ENCODE measurements at places on chromosomes 16 and 17. TPM values are rescaled to one million over a fixed set of nuclear protein-coding genes. Genes with fewer than 3 reads are reported as not detected.

DNA sequence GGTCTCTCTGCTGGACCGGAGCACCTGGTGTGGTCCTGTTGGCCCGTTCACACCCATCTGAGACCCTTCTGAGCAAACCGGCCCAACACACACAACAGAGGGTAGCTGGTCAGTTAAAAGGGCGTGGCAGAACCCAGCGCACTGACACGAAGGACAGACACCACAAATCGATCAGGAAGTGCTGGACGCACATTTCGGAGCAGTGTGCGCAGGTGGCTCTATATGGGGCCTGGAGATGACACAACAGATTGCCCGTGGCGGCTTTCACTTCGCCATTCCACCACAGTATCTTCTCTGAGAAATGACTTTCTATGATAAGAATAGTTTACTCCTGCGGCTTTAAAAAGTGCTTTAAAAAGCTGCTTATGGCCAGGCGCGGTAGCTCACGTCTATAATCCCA is 12.5 kb downstream of the CCDC57 start:
- no peak for DNase-seq

DNA sequence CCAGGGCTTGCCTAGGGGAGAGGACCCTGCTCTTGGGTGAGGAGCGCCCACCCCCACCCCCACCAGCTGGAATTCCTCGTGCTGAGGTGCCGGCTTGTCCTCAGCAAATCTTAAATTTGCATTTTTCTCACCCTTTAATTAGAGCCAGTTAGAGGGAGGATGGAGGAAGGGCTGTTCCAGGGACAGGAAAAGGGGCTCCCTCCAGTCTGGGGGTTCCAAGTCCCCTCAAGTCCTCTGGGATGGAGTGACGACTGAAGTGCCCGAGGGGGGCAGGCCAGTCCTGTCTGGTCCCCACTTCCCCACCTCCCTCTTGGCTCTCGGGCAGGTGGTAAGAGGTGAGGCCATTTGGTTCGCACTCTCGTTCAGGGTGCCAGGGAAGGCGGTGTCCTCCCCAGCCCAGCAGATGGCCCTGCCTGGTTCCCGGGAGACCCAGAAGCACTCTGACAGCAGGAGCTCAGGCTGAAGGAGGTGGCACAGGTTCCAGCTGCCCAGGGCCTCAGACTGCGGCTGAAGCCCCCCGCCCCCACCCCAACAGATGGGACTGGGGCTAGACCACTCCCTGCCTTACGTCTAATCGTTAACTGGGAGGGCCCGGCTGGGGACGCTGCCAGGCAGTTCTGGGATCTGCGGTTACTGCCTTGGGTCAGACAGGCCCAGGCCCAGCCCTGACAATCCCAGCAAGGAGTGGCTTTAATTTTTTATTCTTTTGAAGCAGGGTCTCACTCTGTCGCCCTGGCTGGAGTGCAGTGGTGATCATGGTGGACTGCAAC is 2.2 kb downstream of the RAB26 start:
- DNase-seq = no peak

GRCh38 chr17:4375039-4375748 is 8.7 kb upstream of the UBE2G1 start:
- no peak for DNase-seq

DNA sequence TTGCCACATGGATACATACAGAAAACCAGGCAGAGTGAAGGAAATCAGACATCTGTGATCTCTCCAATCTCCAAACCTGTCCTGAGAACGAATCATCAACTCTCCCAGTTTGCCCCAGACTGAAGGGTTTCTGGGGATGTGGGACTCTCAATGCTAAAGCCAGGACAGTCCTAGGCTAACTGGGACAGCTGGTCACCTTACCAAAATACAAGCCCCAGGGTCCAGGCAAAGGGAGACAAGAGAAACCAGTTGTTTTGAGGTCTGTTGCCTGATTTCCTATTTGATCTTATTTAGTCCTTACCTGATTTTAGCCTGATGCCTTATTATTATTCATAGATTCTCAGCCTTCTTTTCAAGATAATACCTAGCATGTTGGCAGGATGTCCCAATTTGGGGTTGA is 51.7 kb upstream of the TAC4 start:
- no peak for DNase-seq

- no peak for DNase-seq
Observed at GRCh38 chr17:81858170-81858966, 2.0 kb downstream of the P4HB start.

- DNase-seq = no peak
Observed at GRCh38 chr16:56558024-56558747, 6.7 kb upstream of the MT4 start.

GRCh38 chr17:60622961-60623360 is 23.0 kb downstream of the PPM1D start:
- DNase-seq = no peak

- DNase-seq = peak; percentile 73
Observed at GRCh38 chr17:82838386-82839063, 1.3 kb downstream of the ZNF750 start.

DNA sequence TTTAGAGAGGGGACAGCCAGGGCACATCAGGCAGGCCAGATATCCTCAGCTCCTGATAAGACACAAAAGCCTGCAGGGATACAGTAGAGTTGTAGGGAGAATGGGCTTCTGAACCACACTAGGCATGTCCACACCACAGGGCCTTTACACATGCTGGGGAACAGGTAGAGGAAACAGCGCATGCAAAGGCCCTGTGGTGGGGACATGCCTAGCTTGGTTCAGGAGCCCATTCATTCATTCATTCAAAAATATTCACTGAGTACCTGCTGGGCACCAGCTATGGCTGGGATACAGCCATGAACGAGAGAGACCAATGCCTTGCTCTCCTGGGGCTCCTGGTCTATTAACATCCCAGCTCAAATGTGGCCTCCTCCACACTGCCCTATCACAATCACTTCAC is 4.4 kb downstream of the CPNE2 start:
- no peak for DNase-seq

- DNase-seq = no peak
Observed at GRCh38 chr17:2051933-2052559, 2.9 kb upstream of the HIC1 start.

GRCh38 chr17:8462564-8462963 is 26.9 kb downstream of the NDEL1 start:
- no peak for DNase-seq

- DNase-seq = no peak
Observed at GRCh38 chr17:76145231-76146052, 4.4 kb upstream of the FOXJ1 start.

- no peak for DNase-seq
Observed at GRCh38 chr17:63985387-63986140, 12.6 kb upstream of the PRR29 start.

- DNase-seq = no peak
Observed at GRCh38 chr17:73262676-73263642, 1.3 kb upstream of the CPSF4L start.

DNA sequence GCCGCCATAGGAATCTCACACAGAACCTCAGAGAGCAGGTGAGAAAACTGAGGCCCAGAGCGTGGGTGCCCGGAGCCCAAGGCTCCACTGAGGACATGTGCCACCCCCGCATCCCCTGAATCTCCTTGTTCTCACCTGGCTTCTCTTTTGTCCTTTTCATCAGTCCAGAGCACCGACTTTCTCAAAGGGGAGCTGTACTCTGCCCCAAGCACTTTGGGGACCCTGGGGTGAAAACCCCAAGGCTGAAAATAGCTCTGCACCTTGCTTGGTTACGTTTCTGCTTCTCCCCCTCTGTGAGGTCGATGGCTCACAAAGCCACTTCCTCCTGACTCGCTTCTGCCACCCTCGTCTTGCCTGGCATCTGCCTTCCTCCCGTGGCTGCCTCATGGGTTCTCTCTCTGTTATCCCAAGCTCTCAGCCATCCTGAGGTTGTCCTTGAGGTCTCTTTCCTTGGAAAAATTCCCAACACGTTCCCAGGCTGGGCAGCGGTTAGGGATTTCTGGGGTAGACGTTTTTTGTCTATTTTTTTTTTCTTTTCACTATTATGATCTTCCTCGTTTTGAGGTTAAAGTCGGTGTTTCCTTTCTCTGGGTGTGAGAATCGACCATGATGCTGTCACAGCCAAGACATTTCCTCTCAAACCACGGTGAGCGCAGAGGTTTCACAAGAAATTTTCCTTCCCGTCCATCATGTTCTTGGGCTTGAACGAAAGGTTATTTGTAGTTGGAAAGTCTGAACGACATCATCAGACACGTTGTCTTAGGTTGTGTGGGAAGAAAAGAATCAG is 37.2 kb downstream of the IRF8 start:
- no peak for DNase-seq

GRCh38 chr17:16923097-16923903 is 48.6 kb downstream of the TNFRSF13B start:
- peak; percentile 18 for DNase-seq

GRCh38 chr16:86635926-86636325 is 57.6 kb downstream of the FOXL1 start:
- no peak for DNase-seq

DNA sequence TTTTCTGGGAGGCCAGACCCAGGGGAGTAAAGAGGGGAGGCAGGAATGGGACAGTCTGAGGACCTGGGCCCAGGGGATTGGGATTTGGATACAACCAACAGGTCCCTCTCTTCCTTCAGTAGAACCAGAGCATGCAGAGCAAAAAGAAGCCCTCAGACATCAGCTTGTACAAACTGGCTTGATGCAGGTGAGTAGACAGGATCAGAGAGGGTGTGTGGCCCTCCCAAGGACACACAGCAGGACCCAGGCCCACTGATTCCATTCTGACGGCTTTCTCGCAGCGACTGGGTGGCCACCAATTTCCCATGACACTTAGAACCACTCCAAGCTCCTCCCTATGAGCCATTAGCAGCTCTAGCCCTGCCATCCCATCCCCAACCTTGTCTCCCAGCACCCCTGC is 63.6 kb downstream of the ABCC6 start:
- no peak for DNase-seq

DNA sequence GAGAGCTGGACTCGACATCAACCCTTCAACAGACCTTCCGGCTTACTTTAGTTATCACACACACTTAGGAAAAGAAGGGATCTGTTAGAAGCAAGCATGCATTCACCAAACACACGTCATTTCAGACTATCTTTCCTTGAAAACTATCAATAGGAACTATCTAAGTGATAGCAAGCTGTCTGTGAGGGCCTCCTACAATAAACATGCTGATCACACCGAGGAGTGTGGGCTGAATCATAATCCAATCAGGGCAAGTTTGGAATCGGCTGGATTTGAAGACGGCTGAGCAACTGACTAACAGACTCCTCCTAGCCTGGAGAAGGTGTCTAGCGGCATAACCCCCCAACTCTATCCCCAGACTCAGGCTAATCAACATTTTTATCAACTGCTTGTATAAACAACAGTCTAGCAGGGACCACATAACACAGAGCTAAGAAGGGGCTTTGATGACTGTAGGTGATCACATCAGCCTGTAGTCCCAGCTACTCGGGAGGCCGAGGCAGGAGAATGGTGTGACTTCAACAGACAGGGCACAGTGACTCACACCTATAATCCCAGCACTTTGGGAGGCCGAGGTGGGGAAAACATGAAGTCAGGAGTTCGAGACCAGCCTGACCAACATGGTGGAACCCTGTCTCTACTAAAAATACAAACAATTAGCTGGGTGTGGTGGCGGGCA is 14.1 kb downstream of the NXN start:
- no peak for DNase-seq

DNA sequence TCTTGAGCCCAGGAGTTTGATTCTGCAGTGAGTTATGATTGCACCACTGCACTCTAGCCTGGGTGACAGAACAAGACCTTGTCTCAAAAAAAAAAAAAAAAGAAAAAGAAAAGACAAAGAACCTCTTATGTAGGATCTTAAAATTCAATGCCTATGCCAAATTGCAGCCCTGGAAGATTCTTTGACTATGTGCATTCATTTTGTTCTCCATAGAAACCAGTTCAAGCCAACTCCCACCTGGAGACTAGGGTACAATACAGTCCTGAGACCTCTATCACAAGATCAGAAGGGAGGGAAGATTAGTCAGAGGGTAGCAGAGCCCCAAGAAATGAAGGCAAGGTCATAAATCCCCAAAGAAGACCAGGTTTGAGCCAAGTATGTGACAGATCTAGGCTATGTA is 90.6 kb upstream of the HAS3 start:
- DNase-seq = no peak

GRCh38 chr17:83036193-83036592 is 43.2 kb upstream of the METRNL start:
- DNase-seq = no peak

PERCC1 gene
- total RNA-seq = 0.27 TPM

ARHGDIG gene
- total RNA-seq = 14.9 TPM

VTN gene
- total RNA-seq = 38.1 TPM

CLDN9 gene
- 1.2 TPM for total RNA-seq

PIRT gene
- total RNA-seq = not detected

KRTAP4-9 gene
- total RNA-seq = not detected

MT1G gene
- total RNA-seq = not detected

CBX2 gene
- total RNA-seq = 2.9 TPM

CACNG5 gene
- not detected for total RNA-seq

RPS6KB1 gene
- 23.4 TPM for total RNA-seq

PIMREG gene
- total RNA-seq = not detected

UNC119 gene
- total RNA-seq = 22.2 TPM

OR4D1 gene
- total RNA-seq = not detected

NLRC3 gene
- total RNA-seq = 1.1 TPM
